ENCODE measurements at places on chromosomes 2 and 18.

DNA sequence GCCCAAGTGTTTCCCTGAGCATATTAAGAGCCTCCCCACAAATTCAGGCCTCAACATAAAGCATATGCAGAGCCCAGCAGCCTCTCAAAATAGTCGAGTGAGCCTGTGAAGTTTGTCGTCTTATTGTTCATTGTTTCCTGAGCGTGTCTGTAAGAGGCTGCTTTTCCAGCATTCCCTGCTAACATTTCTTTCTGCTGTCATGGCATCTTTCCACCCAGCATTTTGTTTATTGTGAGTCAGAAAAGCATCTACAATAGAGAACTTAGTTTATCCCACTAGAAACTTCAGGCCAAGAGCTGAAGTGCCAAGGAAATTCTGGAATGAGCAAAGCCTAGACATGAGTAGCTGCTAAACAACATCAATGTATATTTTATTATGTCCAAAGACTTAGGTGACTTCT is 46.3 kb upstream of the STAM2 start:
- DNase-seq, result no peak

DNA sequence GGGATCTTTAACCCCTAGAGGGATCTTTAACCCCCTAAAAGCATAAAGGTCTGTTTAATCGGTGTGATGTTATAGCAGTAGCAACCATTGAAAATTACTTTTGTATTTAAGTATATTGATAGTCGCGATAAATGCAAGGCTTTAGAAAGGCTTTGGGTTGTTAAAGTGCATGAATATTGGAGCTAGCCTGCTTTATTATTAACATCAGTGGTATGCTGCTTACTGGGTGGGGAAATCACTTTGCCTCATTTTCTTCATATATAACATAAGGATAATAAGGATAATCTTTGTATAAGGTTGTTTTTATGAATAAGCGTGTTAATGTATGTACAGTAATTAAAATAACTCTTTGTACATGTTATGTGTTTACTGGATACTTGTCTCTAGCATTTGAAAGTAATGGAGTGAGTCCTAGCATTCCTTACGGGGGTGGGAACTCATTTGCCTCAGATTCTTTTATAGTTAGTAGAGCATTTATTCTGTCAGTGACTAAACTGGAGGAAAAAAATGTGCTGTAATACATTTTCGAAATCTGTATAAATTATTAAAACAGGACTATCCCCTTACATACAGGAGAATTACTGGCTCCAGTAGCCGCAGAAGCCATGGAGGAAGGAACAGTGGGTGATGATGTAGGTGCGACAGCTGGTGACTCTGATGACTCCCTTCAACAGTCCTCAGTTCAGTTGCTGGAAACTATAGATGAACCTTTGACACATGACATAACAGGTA is 122.2 kb downstream of the BIRC6 start:
- DNase-seq, result no peak

DNA sequence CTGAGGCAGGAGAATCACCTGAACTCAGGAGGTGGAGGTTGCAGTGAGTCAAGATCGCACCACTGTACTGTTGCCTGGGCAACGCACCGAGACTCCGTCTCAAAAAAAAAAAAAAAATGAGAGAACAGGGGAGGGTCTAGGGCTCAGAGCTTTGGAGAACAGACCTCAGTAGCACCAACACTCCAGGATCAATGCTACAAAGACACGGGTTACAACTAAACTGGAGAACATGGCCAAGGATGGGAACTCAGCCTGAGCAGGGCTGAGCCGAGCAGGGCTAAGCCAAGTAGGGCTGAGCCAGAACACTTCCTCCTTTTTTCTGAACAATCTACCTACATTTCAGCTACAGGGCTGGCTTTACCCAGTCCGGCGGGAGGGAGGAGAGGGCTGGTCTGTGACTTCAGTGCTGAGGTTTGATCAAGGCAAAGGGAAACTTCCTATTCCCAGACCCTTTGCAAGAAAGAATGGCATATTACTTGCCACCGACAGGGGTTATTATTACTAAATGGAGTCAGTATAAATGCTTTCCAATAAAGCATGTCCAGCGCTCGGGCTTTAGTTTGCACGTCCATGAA is 2.9 kb upstream of the CASP8 start:
- DNase-seq, result no peak

GRCh38 chr18:55861266-55861665 is 273.3 kb upstream of the TCF4 start:
- no peak for DNase-seq

DNA sequence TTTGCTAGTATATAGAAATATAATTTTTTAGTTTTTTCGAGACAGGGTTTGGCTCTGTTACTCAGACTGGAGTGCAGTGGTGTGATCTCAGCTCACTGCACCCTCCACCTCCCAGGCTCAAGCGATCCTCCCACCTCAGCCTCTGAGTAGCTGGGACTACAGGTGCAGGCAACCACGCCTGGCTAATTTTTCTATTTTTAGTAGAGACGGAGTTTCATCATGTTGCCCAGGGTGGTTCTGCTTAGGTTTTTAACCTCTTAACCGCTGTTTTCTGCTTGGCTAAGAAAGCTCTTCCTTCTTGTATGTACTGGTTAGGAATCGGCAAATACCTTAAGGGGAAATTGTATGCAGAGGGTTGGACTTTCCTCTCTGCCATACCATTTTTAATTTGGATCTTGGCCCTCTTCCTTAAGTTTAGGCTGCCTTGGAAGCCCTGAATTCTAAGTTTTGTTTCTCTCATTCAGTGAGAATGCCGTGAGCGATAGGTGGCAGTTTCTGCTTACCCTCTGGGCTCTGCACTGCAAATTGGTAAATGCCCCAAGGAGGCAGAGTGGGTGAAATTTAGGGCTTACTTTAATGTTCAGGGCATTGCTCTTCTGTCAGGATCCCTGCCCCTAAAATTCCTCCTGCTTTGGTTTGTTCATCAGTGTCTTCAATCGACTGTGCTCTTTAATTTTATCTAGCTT is 32.3 kb downstream of the EML6 start:
- no peak for DNase-seq

DNA sequence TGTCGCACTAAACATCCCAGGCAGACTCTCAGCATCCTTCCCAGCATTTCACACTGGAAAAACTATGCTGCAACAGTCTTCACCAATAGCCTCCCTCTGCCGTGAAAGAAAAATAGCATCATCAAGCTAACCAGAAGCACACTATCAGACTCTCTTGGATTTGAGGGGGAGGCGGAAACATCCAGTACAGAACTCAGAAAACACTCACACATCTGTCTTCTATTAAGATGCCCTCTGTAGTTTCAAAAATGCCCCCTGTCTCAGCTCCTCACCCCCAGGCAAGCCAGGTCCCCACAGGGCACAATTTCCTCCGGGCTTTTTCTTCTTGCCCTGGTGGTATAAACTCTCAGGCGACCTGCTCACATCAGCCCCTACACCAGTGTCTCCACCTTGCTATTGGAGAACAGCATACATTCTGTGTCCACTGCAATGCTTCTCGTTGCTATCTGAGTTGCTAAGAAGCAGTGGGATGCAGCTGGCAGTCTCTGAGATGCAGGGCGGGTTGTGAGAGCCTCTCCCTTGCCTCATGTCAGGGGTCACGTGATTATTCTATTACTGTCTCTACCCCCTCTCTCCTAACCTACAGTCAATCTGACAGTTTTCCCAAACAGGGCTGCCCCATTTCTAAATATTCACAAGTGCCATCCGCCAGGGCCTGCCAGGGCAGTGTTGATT is 189.9 kb downstream of the INO80D start:
- DNase-seq, result no peak

GRCh38 chr18:46152436-46152807 is 48.2 kb downstream of the HAUS1 start:
- no peak for DNase-seq

DNA sequence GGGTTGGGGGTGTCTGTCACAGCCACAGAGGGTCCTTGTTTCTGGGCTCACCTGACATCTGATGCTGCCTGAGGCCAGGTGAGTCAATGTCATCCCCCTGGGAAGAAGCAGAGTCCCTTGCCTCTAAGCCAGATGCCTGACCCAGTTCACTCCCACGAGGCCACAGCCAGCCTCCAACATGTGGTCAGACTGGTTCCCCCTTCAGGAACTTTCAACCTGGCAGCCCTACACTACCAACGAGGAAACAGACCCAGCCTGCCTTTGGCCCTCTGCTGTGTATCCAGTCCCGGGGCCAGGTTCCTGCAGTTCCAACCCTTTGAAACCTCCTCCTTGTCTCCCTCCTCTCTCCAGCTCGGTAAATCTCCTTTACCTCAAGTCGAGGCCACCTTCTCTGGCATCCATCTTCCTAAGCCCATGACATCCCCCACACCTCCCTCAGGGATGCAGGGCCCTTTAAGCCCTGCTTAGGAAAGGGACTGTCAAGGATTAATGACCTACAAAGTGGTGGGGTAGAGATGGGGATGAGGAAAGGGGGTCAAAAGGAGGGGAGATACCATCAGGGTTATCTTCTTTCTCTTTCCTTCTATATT is 49.2 kb upstream of the SMAD2 start:
- DNase-seq, result no peak

- DNase-seq, result no peak
Measured at GRCh38 chr2:15584767-15585469, 6.8 kb upstream of the DDX1 start.

GRCh38 chr2:42795841-42796301 is 3.5 kb upstream of the HAAO start:
- DNase-seq, result no peak

DNA sequence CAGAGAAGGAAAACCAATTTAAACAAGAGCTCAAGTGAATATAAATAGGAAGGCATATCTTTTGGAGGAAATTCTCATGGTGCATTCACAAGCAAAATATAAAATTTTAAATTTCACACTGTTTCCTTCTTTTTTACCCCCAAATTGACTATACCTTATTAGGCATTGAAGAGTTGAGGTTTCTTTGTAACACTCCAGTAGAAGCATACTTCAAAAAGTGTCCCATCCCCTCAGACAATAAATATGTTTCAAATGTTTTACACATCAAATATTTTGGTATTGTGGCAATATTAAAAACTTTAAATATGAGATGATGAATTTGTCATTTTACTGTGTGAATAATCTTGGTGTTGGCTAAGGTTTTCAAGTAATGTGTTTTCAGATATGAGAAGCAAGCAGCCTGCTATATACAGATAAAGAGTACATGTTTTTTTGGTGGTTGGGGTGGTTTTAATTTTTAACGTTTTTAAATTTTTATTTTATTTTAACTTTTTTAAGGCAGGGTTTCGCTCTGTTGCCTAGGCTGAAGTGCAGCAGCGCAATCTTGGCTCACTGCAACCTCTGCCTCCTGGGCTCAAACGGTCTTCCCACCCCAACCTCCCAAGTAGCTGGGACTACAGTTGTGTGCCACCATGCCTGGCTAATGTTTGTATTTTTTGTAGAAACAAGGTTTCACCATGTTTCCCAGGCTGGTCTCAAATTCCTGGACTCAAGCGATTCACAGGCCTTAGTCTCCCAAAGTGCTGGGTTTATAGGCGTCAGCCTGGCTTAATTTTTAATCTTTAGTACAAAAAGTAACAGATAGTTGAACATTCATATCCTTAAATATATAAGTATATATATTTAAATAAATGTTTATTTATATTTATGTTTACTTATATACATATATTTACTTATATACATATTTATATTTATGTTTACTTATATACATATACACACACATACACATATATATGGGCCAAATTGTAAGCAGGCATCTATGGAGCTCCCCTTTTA is 36.5 kb upstream of the DLX1 start:
- DNase-seq, result no peak

GRCh38 chr18:71832946-71833617 is 711.1 kb downstream of the CBLN2 start:
- no peak for DNase-seq

GRCh38 chr2:190807886-190808285 is 72.7 kb upstream of the GLS start:
- no peak for DNase-seq

GRCh38 chr18:48728204-48728833 is 189.5 kb downstream of the CTIF start:
- DNase-seq, result no peak

- DNase-seq, result no peak
Measured at GRCh38 chr2:20443276-20443920, 3.5 kb upstream of the RHOB start.

GRCh38 chr2:1528273-1529064 is 115.2 kb downstream of the TPO start:
- DNase-seq, result no peak

DNA sequence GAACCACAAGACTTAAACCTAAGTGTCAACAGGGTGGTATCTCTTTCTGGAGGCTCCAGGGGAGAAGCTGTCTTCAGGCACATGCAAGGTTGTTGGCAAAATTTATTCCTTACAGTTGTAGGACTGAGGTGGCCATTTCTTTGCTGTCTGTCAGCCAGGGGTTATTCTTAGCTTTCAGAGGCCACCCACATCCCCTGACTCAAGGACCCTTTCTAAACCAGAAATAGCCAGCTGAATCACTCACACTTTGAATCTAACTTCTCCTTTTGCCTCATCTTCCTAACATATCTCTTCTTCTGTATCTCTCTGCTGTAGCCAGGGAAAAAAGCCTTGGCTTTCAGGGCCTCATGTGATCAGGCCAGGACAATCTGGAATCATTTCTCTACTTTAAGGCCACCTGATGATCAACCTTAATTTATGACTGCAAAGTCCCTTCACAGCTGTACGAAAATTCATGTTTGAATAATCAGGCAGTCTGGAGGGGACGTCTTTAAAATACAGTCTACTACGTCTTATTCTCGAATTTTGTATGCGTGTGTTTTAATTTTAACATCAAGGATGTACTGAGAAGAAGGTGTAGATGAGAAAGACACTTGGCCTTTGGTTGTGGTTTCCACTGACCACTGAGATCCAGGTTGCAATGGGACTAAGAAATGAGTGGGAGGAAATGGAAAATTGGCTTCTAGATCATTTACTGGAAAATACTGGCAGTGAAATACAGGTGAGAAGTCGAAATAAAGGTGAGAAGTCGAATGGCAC is 90.4 kb downstream of the DOCK10 start:
- no peak for DNase-seq

DNA sequence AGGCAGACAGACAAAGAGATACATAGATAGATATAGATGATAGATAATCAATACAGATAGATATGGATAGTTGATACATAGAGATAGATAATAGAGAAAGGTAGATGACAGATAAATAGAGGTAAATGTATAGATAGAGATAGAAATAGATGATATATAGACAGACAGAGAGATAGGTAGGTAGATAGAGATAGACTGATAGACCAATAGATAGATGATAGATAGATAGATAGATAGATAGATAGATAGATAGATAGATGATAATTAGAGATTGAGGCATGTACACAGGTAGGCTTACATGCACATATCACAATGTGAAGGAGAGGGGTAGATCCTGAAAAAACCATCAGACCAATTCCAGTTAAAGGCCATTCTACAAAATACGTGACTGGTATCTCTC is 724.7 kb downstream of the GALR1 start:
- DNase-seq, result no peak

DNA sequence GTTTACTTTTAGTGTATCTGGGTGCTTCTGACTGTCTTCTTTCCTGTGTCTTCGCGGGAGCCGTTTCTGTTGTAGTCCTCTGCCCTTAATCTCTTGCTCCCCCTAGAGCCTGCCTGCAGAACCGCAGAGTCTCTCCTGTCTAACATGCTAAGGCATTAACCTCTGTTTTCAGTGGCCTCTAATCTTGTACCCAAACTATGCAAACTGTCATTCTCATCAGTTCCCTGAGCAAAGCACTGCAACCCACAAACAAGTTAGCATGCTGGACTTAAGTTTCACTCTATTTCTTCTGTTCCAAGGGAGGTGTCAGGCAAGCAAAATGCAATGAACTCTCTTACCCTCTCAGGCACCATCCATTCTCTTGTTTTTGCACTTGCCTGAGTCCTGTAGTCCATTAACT is 138.4 kb downstream of the OTX1 start:
- no peak for DNase-seq

- DNase-seq, result no peak
Measured at GRCh38 chr2:75133621-75134570, 65.4 kb downstream of the TACR1 start.

- DNase-seq, result no peak
Measured at GRCh38 chr2:10504994-10505820, 57.1 kb upstream of the ODC1 start.
